ENCODE measurements at places on chromosomes 6 and 20.

DNA sequence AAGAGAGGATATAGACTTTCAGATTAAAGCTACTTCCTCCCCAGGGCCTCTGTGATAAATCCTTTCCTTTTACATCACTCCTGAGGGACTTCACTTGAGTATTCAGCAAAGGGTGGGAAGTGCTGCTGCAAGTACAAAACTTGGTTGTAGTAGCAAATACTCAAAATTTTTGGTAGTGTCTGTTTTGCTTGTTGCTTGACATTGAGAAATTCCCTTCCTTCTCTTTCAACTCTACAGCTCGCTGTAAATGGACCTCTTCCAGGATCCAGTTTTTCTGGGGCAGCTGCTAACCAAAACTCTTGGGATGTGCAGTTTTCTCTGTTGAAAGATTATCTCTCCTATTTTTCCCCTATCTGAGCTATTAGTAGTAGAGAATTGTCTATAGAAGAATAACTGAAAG, 472.0 kb downstream of the CD109 start:
- DNase-seq, result no peak

GRCh38 chr20:49186535-49187329, 1.4 kb downstream of the STAU1 start:
- DNase-seq, result peak; percentile 9

GRCh38 chr20:47181056-47181862, 175.2 kb downstream of the ZMYND8 start:
- no peak for DNase-seq

GRCh38 chr6:38191418-38191817, 371.9 kb downstream of the ZFAND3 start:
- DNase-seq, result no peak

GRCh38 chr20:39839399-39840119, 849.5 kb downstream of the MAFB start:
- no peak for DNase-seq

DNA sequence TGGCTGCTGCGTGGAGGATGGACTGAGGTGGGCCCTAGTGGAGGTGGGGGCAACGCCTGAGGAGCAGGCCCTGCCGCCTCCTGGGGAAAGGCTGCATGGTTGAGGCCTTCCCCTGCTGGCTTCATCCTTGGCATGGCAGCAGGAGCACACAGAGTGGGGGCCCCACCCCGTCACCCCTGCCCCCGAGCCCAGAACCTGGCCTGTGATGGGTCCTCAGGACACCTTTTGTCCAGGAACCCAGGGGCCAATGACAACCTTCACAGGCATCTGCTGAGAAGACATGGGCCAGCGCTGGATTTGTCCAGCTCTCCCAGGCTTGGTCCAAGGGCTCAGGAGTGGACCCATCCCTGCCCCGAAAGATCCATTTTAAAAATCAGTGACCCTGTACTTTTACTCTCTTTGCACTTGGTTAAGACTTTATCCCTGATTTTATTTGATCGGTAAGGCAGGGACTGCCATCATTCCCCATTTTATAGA, 575 bp upstream of the SLC17A9 start:
- DNase-seq, result no peak

- no peak for DNase-seq
Measured at GRCh38 chr6:161044335-161044734, 52.8 kb downstream of the MAP3K4 start.

DNA sequence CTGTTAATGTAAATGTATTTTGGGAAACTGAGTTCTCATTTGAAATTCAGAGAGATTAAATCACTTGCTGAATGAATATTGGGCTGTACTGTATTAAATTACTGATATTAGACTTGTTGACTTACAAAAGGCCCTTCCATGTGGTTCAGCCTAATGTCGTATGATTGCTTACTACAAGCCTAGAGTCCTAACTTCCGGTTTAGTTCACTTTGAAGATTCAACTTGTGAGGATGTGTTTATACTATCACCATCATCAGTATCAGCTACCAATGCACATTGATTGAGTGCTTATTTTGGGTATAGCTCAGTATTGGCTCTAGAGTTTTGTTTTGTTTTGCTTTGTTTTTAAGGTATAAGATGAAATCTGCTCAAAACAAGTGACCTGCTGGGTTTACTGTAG, 48.3 kb downstream of the FAM217A start:
- DNase-seq, result no peak

GRCh38 chr20:9510911-9511310, 3.5 kb upstream of the LAMP5 start:
- DNase-seq, result no peak

- no peak for DNase-seq
Measured at GRCh38 chr20:52081066-52081465, 110.5 kb downstream of the ZFP64 start.

GRCh38 chr20:23180451-23180921, 94.4 kb upstream of the CD93 start:
- no peak for DNase-seq

GRCh38 chr6:35757456-35758123, 18.8 kb upstream of the CLPSL2 start:
- DNase-seq, result no peak

DNA sequence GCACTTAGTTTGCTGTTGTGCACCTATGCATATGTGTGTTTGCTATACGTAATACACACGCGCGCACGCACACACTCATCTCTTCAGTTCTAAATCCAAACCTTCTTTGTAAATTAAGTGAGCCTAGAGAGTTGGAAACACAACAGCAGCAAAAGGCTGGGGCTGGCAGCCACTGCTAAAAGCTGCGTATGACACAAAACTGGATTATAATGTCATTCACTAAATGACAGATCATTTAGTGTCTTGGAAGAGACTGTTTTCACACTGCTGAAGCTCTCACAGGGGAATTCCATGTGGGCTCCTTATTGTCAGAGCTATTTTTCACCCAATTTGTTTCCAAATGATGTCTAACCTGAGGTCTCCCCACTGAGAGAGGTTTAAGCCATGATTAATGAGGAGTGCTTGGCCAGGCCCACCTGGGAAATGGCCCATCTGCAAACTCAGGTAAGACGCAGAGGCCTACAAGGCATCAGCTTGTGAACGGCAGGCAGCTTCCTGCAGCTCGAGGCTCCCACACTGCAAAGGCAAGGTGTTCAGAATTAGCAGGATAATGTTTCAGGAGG, 94.2 kb downstream of the OLIG3 start:
- DNase-seq, result no peak

- no peak for DNase-seq
Measured at GRCh38 chr20:57888591-57888990, 178.8 kb upstream of the PMEPA1 start.

GRCh38 chr6:83958241-83958685, 75.3 kb upstream of the MRAP2 start:
- no peak for DNase-seq

DNA sequence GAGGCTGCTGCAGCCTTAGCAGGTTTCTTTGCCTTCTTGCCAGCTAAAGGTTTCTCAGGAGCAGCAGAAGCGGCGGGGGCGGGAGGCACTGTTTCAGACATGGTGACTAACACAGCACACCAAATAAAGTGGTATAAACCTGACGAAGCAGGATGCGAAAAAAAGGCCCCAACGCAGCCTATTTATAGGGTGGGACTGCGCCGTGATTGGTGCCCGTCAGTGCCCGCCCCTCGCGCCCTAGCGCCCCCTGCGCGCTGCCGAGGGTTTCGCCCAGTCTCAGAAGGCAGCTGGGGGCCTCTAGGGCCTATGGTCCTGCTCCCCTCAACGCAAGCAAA, 55.0 kb downstream of the TRIM38 start:
- DNase-seq, result peak; percentile 32
